ENCODE measurements at places on chromosomes 1 and 21. TPM values are rescaled to one million over a fixed set of nuclear protein-coding genes. Genes with fewer than 3 reads are reported as not detected.
A peak's percentile ranks its signal among the peaks of the same experiment; 100 is the strongest.

Gene CCSAP
- 5.7 TPM for total RNA-seq

Gene HTR1D
- total RNA-seq = 1.5 TPM

Gene MTARC1
- 3.5 TPM for total RNA-seq

Gene PTGER3
- total RNA-seq = not detected

Gene CYP4Z1
- not detected for total RNA-seq

Gene PRAMEF15
- total RNA-seq = not detected

Gene CGN
- 0.73 TPM for total RNA-seq

Gene AK5
- 3.3 TPM for total RNA-seq

Gene ACTL8
- total RNA-seq = not detected

DNA sequence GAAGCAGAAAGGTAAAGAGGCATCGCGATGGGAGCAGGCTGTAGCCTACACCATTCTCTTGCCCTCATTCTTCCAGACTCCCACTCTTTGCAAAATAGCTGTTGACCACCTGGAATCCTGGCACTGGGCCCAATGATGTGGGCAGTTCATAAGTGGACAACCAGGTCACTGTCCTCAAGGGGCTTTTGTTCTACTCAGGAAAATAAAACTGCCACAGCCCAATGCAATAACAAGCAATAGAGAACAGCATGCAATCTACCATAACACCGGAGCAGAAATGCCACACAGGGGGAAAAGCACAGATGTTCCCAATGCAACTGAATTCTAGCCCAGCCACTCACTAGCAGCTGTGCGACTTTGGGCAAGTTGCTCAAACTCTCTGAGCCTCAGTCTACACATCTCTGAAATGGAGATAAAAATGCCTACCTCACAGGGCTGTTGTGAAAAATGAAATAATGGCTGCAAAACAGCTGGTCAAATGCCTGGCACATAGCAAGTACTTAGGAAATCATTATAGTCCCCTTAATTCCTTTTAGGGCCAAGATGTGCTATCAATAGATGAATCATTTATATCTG, 56.7 kb downstream of the NENF start:
- H3K27me3 ChIP-seq = peaks cover 5% of the 10 kb centered on the region
- H3K36me3 ChIP-seq = no peaks in the 10 kb centered on the region
- no peak overlapping the region for H3K4me3 ChIP-seq
- no peak overlapping the region for H3K27ac ChIP-seq
- DNase-seq = no peak
- H3K4me1 ChIP-seq = no peaks in the 10 kb centered on the region

- H3K4me1 ChIP-seq = peaks cover 10% of the 10 kb centered on the region
- no peaks in the 10 kb centered on the region for H3K27me3 ChIP-seq
- H3K4me3 ChIP-seq = no peak overlapping the region
- H3K36me3 ChIP-seq = no peaks in the 10 kb centered on the region
- no peak overlapping the region for H3K27ac ChIP-seq
Observed at GRCh38 chr1:58741678-58742553, 41.9 kb downstream of the JUN start.

GRCh38 chr21:46017695-46018094, 36.1 kb downstream of the COL6A1 start:
- DNase-seq = no peak
- peaks cover 32% of the 10 kb centered on the region for H3K27me3 ChIP-seq
- no peak overlapping the region for H3K27ac ChIP-seq
- H3K4me1 ChIP-seq = no peaks in the 10 kb centered on the region

- DNase-seq = peak; percentile 56
- peaks cover 14% of the 10 kb centered on the region for H3K4me1 ChIP-seq
- H3K36me3 ChIP-seq = peaks cover 3% of the 10 kb centered on the region
- no peak overlapping the region for H3K4me3 ChIP-seq
- peak overlapping the region; percentile 25 for H3K27ac ChIP-seq
- no peaks in the 10 kb centered on the region for H3K27me3 ChIP-seq
Observed at GRCh38 chr1:236534151-236534651, 10.4 kb downstream of the LGALS8 start.

DNA sequence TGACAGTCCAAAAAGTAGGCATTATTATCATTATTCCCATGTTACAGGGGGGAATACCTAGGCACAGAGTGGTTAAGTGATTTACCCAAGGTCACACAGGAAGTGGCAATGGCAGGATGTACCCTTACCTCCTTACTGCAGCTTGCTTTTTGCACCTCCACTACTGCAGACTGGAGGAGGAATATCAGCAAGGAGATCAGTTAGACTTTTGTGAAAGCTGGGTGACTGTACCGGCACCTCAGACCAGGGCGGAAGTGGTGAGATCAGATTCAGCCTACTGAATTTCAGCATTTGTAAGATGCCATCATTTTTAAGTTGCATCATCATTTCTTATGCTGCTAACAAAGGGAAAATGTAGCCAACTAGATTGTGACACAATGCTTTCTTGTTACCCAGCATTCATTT, 4.5 kb downstream of the ADARB1 start:
- no peak overlapping the region for H3K27ac ChIP-seq
- H3K27me3 ChIP-seq = no peaks in the 10 kb centered on the region
- no peak for DNase-seq
- H3K4me1 ChIP-seq = peaks cover 33% of the 10 kb centered on the region
- H3K4me3 ChIP-seq = no peak overlapping the region
- H3K36me3 ChIP-seq = no peaks in the 10 kb centered on the region

GRCh38 chr1:27878039-27878438, 5.7 kb downstream of the THEMIS2 start:
- no peaks in the 10 kb centered on the region for H3K36me3 ChIP-seq
- DNase-seq = no peak
- peaks cover 4% of the 10 kb centered on the region for H3K4me1 ChIP-seq
- no peaks in the 10 kb centered on the region for H3K27me3 ChIP-seq
- no peak overlapping the region for H3K4me3 ChIP-seq

DNA sequence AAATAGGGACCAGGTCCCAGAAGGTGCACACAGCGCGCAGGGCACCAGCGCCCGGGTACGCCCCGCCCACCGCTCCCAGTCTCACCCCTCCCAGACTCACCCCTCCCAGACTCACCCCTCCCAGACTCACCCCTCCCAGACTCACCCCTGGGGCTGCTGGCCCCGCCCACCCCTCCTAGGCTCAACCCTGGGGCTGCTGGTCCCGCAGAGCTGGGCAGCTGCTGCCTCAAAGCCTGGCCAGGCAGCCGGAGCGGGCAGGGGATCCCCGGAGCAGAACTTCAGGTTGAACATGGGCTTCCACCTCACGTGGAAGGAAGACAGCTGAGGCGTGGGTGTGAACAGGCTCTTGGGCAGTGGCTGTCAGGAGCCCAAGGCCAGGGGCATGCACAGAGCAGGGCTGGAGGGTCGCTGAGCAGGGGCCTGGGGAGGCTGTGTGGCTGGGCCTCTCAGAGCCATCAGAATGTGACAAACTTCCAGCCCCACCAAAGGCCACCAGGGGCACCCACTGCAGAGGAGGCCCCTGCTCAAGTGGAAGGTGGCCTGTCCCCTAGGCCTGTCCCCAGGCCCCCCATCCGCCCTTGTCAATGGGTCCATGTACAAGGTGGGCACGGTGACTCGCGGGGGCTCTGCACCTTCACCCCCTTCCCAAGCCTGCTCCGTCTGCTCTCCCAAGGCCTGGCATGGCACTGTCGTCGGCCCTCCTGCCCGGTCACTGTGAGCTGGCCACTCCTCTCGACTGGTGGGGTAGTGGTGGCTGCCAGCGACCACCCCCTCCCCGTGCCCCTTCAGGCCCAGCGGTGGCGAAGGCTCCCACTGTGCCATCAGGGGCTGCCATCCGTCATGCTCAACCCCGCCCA, 20.4 kb upstream of the SUMO3 start:
- H3K36me3 ChIP-seq = no peaks in the 10 kb centered on the region
- no peak for DNase-seq
- H3K4me3 ChIP-seq = no peak overlapping the region
- no peaks in the 10 kb centered on the region for H3K4me1 ChIP-seq

DNA sequence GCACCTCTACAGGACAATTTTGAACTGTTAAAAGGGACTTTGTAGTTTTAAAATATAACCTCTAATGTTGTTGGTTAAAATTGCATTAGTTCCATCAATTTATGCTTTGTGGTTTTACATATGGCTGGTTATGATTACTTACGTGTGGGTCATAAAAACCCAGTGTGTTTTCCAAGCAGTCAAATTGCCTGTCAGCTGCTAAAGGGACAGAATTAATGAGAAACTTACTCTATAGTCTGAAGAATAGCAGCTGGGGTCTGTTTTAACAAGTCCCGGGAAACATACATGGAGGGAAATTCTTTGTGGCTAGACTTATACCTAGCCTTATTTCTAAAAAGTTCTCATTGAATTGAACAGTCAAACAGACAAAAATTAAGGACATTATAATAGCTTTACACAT, 820.9 kb upstream of the ADGRL4 start:
- no peak for DNase-seq
- no peaks in the 10 kb centered on the region for H3K27me3 ChIP-seq
- H3K36me3 ChIP-seq = no peaks in the 10 kb centered on the region
- no peak overlapping the region for H3K27ac ChIP-seq
- H3K4me1 ChIP-seq = no peaks in the 10 kb centered on the region
- H3K4me3 ChIP-seq = no peak overlapping the region

- no peaks in the 10 kb centered on the region for H3K36me3 ChIP-seq
- no peak overlapping the region for H3K4me3 ChIP-seq
- no peaks in the 10 kb centered on the region for H3K27me3 ChIP-seq
- DNase-seq = no peak
Observed at GRCh38 chr1:246121533-246121932, 385.5 kb downstream of the SMYD3 start.

GRCh38 chr1:227328405-227329019, 10.2 kb upstream of the CDC42BPA start:
- H3K4me3 ChIP-seq = no peak overlapping the region
- H3K4me1 ChIP-seq = no peaks in the 10 kb centered on the region
- DNase-seq = no peak
- H3K36me3 ChIP-seq = no peaks in the 10 kb centered on the region
- no peak overlapping the region for H3K27ac ChIP-seq

- H3K27me3 ChIP-seq = no peaks in the 10 kb centered on the region
- DNase-seq = no peak
- no peaks in the 10 kb centered on the region for H3K36me3 ChIP-seq
- H3K4me3 ChIP-seq = no peak overlapping the region
- H3K4me1 ChIP-seq = no peaks in the 10 kb centered on the region
Observed at GRCh38 chr1:7449750-7450149, 321.3 kb upstream of the VAMP3 start.

- H3K4me3 ChIP-seq = no peak overlapping the region
- H3K36me3 ChIP-seq = no peaks in the 10 kb centered on the region
- no peak for DNase-seq
- peaks cover 2% of the 10 kb centered on the region for H3K27me3 ChIP-seq
- no peak overlapping the region for H3K27ac ChIP-seq
Observed at GRCh38 chr1:84719543-84720217, 29.4 kb upstream of the SSX2IP start.

DNA sequence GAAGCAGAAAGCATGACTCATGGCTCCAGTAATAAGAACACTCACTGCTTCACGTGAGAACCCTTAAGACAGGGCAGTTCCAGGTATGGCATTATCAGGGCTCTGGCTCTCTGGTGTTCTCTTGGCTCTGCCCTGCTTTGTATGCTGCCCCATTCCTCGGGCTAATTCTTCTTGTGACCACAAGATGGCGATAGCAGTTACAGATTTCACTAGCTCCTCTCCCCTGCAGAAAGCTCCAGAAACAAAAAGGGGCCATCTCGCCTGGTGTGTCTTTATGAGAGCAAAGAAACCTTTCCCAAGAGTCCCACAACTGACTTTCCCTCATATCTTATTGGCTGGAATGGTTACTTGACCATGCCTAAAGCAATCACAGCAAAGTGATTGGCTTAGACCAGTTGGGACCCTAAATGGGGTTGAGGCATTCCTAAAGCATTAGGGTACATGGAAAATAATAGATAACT, 60.1 kb downstream of the F3 start:
- H3K4me3 ChIP-seq = no peak overlapping the region
- H3K4me1 ChIP-seq = no peaks in the 10 kb centered on the region
- peak; percentile 67 for DNase-seq
- no peaks in the 10 kb centered on the region for H3K27me3 ChIP-seq
- H3K36me3 ChIP-seq = no peaks in the 10 kb centered on the region

DNA sequence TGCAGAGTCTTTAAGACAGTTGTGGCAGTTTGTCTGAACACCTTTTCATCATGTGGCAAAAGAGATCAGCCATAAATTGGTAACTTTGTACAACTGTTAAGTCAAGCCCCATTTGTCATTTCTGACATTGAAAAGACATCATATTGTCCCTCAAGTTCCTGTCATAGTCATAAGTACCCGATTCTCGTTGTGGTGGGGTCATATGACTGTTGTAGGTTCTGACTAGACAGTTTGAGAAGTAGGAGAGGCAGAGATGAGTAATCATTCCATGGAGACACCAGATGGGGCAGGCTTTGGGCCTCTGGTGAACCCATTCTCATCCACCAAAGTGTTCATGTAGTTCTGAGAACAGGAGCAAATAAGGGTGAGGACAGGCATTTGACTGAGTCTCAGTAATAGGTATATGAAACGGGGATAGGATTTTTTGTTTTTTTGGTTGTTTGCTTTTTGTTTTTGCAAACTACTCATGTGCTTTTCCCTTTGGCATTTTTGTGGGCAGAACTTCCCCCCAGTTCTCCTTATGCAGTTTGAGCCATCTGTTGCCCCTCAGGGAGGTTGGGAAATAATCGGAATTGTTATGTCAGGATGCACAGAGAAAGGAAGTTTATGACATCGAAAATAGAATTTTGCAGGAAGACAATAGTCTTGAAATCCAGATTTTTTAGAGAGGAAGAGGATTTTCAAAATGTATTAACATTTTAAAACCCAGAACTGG, 86.9 kb upstream of the KCNE2 start:
- no peaks in the 10 kb centered on the region for H3K4me1 ChIP-seq
- H3K27me3 ChIP-seq = peaks cover 11% of the 10 kb centered on the region
- H3K4me3 ChIP-seq = no peak overlapping the region
- H3K36me3 ChIP-seq = no peaks in the 10 kb centered on the region
- no peak overlapping the region for H3K27ac ChIP-seq

DNA sequence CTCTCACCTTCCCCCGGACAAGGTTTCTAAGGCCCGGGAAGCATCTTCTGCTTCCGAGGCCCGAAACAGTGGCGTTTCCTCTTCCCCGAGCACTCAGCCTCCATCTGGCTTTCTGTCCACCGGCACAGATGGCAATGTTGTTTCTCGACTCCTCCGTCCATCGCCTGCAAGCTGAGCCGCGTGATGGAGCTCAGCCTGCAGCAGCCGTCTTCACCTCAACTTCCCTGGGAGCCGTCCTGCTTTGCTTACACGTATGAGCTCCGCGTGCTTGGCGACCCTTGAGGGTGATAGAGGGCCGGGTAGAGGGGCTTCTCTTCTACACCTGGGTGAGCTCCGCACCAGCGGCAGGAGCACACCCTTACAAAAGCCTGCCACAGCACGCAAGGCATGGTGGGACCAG, 80.4 kb downstream of the AJAP1 start:
- H3K4me1 ChIP-seq = no peaks in the 10 kb centered on the region
- no peak overlapping the region for H3K4me3 ChIP-seq
- DNase-seq = no peak
- H3K36me3 ChIP-seq = no peaks in the 10 kb centered on the region

DNA sequence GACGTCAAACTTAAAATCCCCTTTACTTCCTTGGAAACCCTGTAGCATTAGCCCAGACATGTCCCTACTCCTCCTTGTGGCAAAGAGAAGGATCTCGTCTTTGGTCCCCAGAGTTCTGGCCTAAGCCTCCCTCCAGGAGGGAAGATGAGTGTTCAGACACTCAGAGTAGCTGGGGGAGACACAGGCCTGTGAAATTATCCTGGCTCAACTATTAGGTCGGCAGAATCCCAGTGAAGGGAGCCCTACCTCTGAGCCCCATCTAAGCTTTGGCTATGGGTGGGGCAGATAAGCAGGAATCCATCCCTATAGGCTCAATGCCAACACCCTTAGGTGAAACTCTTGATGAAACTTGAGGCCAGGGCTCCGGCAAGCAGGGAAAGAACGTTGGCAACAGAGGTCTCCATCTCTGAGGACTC, 1.7 kb upstream of the SFN start:
- no peak for DNase-seq
- no peaks in the 10 kb centered on the region for H3K36me3 ChIP-seq
- no peak overlapping the region for H3K27ac ChIP-seq
- no peaks in the 10 kb centered on the region for H3K27me3 ChIP-seq
- H3K4me3 ChIP-seq = no peak overlapping the region

All from endothelial cell of umbilical vein (primary cell).